ENCODE measurements at places on chromosomes 1 and 21. TPM values are rescaled to one million over a fixed set of nuclear protein-coding genes. Genes with fewer than 3 reads are reported as not detected.

GRCh38 chr1:90778486-90778885 is 61.4 kb upstream of the BARHL2 start:
- H3K27me3 ChIP-seq = no peaks in the 10 kb centered on the region
- H3K4me1 ChIP-seq = no peaks in the 10 kb centered on the region
- DNase-seq = no peak
- no peaks in the 10 kb centered on the region for H3K36me3 ChIP-seq
- no peak overlapping the region for H3K27ac ChIP-seq

GRCh38 chr1:197715806-197716205 is 59.5 kb downstream of the DENND1B start:
- H3K27ac ChIP-seq = no peak overlapping the region
- no peak overlapping the region for H3K4me3 ChIP-seq
- no peaks in the 10 kb centered on the region for H3K4me1 ChIP-seq
- no peaks in the 10 kb centered on the region for H3K36me3 ChIP-seq

Gene SLC44A5
- total RNA-seq = 4.9 TPM

- no peaks in the 10 kb centered on the region for H3K36me3 ChIP-seq
- H3K4me1 ChIP-seq = no peaks in the 10 kb centered on the region
- DNase-seq = no peak
These were observed 10.6 kb upstream of the CAPZB start for GRCh38 chr1:19495799-19496526.

Gene LEFTY2
- total RNA-seq = not detected

DNA sequence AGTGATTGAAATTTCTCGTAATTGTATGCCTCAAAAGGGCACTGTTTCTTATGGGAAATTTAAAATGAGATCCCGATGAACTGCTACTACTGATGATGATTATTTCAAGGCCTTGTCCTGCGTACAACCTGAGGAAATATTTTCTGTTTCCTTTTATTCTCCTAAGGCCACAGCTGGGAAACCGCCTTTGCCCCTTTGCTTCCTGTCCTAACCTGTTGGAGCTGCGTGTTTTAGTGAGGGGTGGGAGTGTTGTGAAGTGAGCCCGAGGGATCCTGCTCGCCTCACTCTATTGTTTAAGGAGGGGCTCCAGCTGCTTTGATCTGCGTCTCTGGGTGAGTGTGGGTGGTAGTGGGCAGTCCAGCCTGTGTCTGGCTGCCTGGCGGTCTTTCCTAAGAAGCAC is 14.4 kb downstream of the LAMC2 start:
- no peak for DNase-seq
- peaks cover 38% of the 10 kb centered on the region for H3K4me1 ChIP-seq
- no peaks in the 10 kb centered on the region for H3K27me3 ChIP-seq
- H3K27ac ChIP-seq = peak overlapping the region; percentile 38
- no peak overlapping the region for H3K4me3 ChIP-seq

Gene PCP4
- 0.83 TPM for total RNA-seq

GRCh38 chr1:62528015-62528414 is 69.3 kb upstream of the ANGPTL3 start:
- no peaks in the 10 kb centered on the region for H3K4me1 ChIP-seq
- no peaks in the 10 kb centered on the region for H3K36me3 ChIP-seq
- no peak overlapping the region for H3K4me3 ChIP-seq
- no peak overlapping the region for H3K27ac ChIP-seq
- no peaks in the 10 kb centered on the region for H3K27me3 ChIP-seq

DNA sequence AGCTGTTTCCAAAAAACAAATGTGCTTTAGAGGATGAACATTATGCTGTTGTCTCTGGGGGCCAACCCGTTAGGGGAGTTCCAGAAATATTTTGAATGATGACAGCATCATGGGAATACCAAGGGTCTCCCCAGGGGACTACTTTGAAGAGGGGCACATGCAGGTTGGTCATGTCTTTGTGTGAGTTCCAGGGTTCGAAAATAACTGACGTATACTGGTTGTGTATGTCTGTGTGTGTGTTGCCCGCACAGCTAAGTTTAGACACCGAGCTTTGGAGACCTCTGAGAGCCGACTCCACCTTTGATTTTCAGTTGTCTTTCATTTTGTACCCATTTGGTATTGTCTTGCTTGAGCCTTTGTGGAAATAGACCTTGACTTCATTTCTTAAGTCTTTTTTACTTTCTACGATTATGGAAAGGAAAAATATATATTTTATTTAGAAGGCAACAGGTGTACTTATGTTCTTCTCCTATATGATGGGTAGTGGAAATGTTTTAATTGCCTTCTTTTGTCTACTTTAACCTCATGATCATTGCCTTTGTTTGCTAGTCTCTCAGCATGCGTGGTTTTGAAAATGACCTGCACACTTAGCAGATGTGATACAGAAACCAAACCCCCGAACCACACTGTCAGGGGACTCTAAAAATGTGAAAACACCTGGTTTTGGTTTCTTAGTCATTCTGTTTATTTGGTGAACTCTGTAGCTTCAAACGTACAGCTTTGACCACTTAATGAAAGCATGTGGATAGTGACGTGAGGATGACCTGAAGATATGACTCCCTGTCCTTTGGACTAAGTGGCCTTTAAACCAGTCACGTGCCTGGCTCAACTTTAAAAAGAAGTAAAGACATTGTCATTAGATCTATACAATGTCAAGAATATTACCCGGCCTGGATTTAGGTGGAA is 56.5 kb downstream of the GALNT2 start:
- no peak overlapping the region for H3K27ac ChIP-seq
- no peak overlapping the region for H3K4me3 ChIP-seq
- peaks cover 6% of the 10 kb centered on the region for H3K36me3 ChIP-seq

GRCh38 chr1:228723287-228723686 is 12.0 kb upstream of the RHOU start:
- H3K36me3 ChIP-seq = no peaks in the 10 kb centered on the region
- no peak overlapping the region for H3K27ac ChIP-seq
- no peak overlapping the region for H3K4me3 ChIP-seq
- no peaks in the 10 kb centered on the region for H3K27me3 ChIP-seq
- no peaks in the 10 kb centered on the region for H3K4me1 ChIP-seq
- no peak for DNase-seq

GRCh38 chr1:209207701-209208286 is 375.7 kb upstream of the CAMK1G start:
- no peak for DNase-seq
- no peak overlapping the region for H3K27ac ChIP-seq
- no peaks in the 10 kb centered on the region for H3K4me1 ChIP-seq
- H3K27me3 ChIP-seq = no peaks in the 10 kb centered on the region

DNA sequence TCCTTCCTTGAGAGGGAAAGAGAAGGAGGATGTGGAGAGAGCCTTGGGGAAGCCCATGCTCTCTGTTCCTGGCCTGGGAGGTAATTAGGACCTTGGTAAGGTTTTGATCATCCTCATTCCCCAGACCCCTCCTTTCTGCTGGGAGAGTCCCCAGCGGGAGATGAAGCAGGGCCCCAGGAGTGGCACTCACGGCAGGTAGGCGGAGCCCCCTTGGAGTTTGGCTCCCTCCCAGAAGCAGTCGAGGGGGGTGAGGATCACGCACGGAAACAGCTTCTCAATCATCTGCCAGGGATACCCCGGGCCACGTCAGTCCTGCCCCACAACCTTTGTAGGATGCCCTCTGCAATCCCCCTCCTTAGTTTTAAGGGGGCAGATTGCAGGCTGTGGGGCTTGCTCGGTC is 11.5 kb downstream of the PTCH2 start:
- no peaks in the 10 kb centered on the region for H3K27me3 ChIP-seq
- no peak for DNase-seq
- H3K36me3 ChIP-seq = no peaks in the 10 kb centered on the region
- H3K4me3 ChIP-seq = no peak overlapping the region
- H3K4me1 ChIP-seq = no peaks in the 10 kb centered on the region
